ENCODE measurements at places on chromosomes 12 and 14. TPM values are rescaled to one million over a fixed set of nuclear protein-coding genes. Genes with fewer than 3 reads are reported as not detected.

The TCTN1 gene
- polyA plus RNA-seq: 78.3 TPM

GRCh38 chr12:79250186-79250585, 385.6 kb downstream of the SYT1 start:
- DNase-seq: no peak

DNA sequence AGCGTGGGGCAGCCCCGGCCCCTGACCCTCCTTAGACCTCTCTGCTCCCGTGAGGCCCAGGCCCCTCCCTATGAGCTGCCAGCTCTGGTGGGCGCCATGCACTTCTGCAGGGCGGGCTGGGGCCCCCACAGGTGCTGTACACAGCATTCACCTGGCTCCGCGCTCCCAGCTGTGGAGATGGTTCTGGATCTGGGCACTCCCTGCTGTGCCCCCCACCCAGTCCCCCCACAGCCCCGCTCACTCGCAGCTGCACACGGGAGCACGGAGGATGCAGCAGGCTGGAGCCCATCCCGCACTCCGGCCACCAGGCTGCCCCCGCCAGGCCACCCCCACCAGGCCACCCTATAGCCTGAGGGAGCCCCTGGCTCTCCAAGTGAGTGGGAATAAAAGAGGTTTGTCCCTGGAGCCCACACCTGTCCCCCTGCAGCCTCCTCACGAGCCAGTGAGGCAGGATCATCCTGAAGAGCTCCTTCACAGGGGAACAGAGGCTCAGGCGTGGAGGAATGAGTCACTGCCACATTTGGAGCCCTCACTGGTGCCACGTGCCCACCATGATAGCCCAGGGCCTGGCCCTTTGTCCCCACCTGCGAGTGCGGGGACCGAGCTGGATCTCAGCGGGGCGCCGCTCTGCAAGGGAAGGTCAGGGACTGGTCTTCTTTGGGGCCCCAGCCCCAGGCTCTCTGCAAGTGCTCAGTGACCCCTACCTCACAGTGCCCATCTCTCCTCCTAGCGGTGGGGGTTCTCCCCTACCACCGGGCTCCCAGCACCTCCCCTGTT, 1.9 kb downstream of the ADSS1 start:
- DNase-seq: no peak

- no peak for DNase-seq
Observed at GRCh38 chr14:30681752-30682355, 59.7 kb downstream of the SCFD1 start.

The CAPZA3 gene
- 0.16 TPM for polyA plus RNA-seq

- DNase-seq: no peak
Observed at GRCh38 chr12:101488469-101488868, 13.3 kb downstream of the SPIC start.

DNA sequence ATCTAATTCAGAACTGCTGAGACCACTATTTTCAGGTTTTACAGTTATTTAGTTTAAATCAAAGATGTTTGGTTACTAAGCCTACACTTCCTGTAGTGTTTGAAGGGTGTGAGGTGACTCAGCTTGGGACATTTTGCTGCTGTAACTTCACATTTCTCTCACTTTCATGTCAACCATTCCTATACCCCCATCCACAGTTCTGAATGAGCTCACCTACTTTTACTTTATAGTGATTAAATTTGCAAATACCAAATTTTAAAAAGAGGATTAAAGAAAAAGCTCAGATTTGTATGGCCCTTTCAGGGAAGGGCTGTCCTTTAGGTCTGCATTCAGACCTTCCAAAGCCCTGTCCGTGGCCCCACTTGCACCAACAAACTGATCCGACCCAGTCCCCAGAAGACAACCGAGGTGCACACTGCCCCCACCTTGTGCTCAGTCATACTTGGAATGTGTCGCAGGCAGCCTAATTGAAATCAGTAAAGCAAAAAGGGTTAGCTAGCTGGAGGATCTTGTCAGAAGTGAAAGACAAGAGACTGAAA, 174.4 kb downstream of the MON2 start:
- no peak for DNase-seq

The TAS2R20 gene
- 1.1 TPM for polyA plus RNA-seq

DNA sequence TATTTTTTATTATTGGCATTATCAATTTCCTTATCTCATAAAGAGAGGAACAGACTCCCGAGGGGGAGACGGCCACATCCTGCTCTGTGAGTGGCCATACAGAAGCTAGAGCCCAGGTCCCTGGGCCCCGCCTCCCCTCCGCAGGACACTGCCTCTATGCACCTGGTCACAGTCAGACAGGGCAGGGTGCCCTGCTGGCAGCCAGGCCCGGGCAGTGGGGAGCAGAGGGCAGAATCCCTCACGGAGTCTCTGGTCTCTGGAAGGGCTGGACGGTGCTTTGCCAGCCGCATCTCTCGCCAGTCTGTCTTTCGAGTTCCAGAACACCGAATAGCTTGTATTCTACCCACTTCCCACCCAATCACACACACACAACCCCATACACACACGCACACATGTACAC, 16.4 kb upstream of the CACNA2D4 start:
- no peak for DNase-seq

The TAS2R50 gene
- not detected for polyA plus RNA-seq

The FGFR1OP2 gene
- 50.7 TPM for polyA plus RNA-seq

DNA sequence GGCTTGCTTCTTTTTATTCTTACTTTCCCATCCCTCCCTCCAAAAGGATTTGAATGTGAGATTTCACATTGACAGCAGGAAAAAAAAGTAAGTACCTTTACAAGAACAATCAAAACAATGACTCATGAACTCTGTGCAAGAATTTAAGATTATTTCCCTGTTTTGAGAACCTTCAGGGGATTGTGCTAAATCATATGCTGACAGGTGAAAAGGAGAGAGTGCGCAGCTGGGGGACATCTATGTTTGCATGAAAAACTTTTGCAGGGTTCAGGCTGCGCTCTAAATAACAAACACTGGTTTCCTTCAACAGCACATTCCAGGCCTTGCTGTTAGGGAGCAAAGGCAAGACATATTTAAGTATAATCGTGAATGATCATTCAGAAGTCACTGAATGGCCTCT, 27.3 kb downstream of the RERG start:
- no peak for DNase-seq

GRCh38 chr12:111213561-111213960, 155.3 kb downstream of the PHETA1 start:
- DNase-seq: no peak

The SMCO2 gene
- 0.38 TPM for polyA plus RNA-seq

The SERPINA10 gene
- 0.21 TPM for polyA plus RNA-seq

GRCh38 chr14:62030387-62030786, 268.2 kb downstream of the SNAPC1 start:
- DNase-seq: no peak

GRCh38 chr12:6684609-6685008, 4.6 kb downstream of the ZNF384 start:
- no peak for DNase-seq

The EGLN3 gene
- polyA plus RNA-seq: 20.2 TPM

The PPM1H gene
- polyA plus RNA-seq: 27.7 TPM

GRCh38 chr12:117593815-117594400, 232.5 kb upstream of the NOS1 start:
- DNase-seq: no peak

DNA sequence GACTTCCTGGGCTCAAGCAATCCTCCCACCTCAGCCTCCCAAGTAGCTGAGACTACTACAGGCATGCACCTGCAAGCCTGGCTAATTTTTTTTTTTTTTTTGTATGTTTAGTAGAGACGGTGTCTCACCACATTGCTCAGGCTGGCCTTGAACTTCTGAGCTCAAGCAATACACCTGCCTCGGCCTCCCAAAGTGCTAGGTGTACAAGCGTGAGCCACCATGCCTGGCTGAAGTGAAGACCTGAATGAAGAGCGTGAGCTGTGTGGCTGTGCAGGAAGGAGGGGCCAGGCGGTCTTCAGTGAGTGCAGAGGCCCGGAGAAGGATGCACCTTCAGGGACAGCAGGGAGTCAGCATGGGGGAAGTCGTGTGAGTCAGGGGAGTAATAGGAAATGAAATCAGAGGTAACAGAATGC, 14.9 kb upstream of the NFKBIA start:
- DNase-seq: no peak

- peak; percentile 39 for DNase-seq
Observed at GRCh38 chr14:34874386-34875030, 652 bp downstream of the BAZ1A start.

DNA sequence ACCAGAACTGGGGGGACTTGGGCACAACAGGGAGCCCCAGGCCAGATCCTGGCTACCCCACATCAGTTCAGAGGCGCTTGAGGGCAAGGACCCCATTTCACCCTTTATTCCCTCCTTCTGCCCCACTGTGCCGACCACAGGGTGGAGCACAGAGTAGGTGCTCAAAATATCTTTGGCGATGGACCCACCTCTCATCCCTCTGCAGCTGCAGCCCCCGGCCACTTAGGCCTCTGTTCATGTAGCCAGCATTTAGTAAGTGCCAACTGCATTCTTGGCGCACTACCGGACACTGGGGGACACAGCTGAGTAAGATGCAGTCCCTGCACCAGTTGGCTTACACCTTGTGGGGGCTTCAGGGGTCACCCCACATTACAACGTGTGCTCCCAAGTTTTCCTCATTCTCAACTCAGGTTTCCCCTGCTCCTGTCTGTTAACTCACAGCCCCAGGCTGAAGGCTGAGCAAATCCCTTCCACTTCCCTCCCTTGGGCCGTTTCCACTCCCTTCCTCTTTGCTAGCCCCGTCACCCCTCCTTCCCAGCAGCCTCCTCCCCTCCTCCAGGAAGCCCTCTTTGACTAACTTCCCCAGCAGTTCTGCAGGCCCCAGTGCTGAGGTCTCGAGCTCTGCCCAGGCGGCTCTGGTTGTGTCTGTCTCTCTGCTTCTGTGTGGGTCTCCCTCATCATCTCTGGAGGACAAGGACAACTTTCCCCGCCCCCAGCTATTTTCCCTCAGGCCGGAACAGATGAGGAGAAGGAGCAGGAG, 26.5 kb downstream of the KRT80 start:
- no peak for DNase-seq

DNA sequence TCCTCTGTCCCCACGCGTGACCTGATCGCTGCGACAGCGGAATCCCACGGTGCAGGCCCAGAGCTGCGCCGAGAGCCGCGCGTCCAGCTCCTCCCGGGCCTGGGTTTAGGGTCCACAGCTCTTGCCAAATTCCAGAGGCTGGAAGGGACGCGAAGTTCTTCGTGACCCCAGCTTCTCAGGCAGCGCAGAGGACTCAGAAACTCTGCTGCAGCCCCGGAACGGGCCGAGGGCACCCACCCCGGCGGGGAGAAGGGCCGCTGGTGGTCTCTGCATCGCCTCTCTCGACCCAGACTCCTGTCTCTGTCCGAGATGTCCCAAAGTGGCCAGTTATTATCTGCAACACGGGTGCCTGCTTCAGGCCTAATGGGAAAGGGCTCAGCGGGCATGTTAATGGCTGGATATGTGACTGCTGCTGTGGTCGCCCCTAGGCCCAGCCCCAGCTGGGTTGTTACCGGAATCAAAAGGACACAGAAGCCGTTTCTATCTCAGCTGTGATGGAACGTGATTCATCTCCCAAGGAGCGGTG, 236.4 kb downstream of the VRK1 start:
- DNase-seq: no peak

- DNase-seq: no peak
Observed at GRCh38 chr12:44717612-44718011, 158.5 kb downstream of the NELL2 start.

The RDH12 gene
- polyA plus RNA-seq: 1.2 TPM

DNA sequence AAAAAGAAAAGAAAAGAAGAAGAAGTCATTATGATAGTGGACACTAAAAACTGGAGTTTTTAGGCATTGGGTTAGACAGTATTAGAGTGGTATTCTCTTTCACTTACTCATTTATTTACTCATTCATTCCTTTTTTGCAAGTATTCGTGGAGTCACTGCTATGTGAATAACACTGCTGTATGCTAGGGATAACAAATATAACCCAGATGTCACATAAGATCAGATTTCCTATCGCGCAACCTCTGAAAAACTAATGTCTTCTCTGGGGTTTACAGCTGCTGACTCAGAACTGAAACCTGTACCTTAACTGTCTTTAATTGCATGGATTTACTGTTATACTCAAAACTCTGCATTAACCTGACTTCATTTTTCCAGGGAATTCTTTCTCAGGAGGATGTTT, 353.7 kb downstream of the LRIG3 start:
- DNase-seq: no peak

GRCh38 chr12:68863109-68863770, 55.3 kb downstream of the MDM2 start:
- DNase-seq: no peak
